ENCODE measurements at places on chromosomes 2 and 18.

DNA sequence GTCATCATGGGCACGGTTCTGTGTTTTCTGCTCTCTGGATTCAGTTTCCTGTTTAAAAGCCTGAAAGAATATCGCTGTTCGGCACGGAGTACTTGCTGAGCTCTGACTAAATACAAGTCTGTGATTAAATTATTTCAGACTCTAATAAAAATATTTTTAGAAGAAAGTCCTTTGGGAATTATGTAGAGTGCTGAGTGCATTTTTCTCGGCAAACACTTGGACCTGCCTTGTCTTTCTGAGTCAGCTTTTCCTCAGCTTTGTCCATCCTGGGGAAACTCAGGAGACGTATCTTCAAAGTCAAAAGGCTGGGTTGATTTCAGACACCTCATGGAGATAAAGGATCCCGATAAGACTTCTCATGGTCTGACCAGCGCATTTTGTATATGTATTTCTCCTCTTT lies 45.9 kb downstream of the IL1R2 start:
- DNase-seq: no peak

DNA sequence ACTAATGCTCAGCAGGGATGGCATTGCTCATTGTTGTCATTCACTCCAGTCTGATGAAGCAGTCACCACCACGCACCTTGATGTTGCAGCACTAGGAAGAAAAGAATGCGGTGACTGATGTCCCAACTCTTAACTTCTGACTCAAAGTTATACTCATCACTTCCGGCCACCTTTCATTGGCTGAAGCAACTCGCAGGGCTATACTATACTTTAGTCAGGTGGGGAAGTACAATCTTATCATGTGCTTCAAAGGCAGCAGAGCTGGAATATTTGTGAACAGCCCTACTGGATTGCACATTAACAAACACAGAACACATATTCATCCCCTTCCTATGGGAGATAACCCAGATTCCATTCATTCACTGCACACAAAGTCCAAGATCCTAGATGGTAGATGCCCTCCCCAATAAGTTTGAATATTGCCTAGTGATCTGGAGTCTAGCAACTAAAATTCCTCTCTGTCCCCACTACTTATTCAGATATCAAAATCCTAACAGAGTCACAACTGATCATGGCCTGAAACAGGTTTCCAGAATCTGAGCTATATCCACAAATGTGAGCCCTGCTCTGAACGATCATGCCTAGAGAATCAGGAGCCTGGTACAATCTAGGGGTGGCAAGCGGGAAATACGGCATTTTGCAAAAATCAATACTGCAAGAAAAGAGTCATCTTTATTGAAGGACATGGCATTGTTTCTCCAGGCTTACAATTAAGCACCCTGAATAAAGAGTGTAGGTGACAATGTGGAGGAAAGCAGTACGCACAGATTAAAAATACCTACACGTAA lies 3.4 kb upstream of the SPATS2L start:
- DNase-seq: no peak

DNA sequence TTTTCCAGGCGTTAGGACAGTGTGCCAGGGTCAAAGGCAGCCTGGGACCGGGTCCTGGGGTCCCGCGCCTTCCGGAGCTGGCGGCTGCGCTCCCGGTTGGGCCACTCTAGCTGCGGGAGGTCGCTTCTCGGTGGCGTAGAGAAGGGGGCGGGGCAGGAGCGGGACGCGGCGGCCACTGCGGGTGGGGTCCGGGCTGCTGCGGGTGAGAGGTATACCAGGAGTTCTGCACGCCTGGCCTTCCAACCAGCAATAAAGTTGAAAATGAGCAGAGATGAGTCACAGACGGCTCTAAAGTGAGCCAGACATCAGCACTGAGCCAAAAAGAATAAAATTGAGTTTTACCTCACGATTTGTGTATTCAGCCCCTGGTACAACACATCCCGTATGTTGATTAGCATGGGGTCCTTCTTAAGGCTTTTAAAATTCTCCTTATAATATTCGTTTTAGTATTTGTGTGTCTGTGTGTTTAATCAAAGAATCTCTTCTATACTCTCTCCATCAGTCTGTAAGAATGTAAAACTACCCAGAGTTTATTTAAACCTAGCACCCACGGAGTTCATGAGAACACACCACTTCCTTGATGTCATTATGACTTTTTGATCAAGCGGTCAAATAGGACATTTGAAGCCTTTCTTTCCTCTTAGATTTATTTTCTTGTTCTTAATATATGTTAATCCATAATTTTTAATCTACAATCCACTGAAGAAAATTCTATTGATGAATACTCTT lies at the start of gene C1GALT1C1L:
C1GALT1C1L (minus strand) TSS at position 108 of the 729 bp plus-strand sequence; CDS start at position 1, 107 bp downstream.
- no peak for DNase-seq

GRCh38 chr2:176885001-176885643 lies 327.5 kb upstream of the HNRNPA3 start:
- DNase-seq: no peak

GRCh38 chr18:48582946-48583345 lies 44.1 kb downstream of the CTIF start:
- no peak for DNase-seq

GRCh38 chr2:239869272-239870155 lies 155.6 kb downstream of the NDUFA10 start:
- no peak for DNase-seq

GRCh38 chr2:7468448-7468828 lies 551.2 kb downstream of the RNF144A start:
- DNase-seq: no peak

DNA sequence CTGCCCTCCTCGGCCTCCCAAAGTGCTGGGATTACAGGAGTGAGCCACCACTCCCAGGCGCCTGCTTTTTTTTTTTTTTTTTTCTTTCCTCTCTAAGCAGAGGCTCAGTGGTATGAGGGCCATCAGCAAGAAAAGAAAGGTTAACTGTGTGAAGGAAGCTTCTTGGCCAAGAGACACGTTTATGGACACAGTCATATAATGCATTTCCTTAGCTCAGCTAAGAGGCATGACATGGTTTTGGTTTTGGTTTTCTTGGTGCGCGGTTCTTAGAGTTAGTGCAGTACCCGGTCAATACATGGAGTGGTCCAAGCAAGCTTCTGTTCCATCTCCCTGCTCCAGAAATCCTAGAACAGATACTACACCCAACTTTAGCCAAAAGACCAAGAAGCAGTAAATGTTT lies 42.6 kb downstream of the RALBP1 start:
- no peak for DNase-seq

GRCh38 chr2:67999332-67999731 lies 63.5 kb downstream of the C1D start:
- no peak for DNase-seq

DNA sequence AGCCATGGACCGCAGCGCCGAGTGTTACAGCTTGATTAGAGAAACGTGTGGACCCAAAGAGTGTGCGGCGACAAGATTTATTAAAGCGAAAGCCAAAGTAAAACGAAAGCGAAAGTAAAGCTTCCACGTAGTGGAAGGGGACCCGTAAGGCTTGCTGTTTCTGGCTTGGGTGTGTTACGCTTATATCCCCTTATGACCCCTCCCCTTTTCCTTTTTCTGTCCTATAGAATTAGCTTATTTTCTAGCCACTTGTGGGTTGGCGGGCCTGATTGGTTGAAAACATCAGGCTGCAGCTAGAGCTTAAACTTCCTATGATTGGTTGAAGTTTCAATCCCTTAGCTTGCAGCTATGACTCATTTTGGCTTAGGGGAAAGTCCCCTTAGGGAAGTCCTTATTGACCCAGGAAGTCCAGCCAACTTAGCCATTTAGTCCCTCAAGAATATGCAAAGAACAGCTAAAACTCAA lies 969.7 kb downstream of the DCDC2C start:
- DNase-seq: no peak

- no peak for DNase-seq
These were observed 232.1 kb upstream of the EPAS1 start for GRCh38 chr2:46065152-46065551.

DNA sequence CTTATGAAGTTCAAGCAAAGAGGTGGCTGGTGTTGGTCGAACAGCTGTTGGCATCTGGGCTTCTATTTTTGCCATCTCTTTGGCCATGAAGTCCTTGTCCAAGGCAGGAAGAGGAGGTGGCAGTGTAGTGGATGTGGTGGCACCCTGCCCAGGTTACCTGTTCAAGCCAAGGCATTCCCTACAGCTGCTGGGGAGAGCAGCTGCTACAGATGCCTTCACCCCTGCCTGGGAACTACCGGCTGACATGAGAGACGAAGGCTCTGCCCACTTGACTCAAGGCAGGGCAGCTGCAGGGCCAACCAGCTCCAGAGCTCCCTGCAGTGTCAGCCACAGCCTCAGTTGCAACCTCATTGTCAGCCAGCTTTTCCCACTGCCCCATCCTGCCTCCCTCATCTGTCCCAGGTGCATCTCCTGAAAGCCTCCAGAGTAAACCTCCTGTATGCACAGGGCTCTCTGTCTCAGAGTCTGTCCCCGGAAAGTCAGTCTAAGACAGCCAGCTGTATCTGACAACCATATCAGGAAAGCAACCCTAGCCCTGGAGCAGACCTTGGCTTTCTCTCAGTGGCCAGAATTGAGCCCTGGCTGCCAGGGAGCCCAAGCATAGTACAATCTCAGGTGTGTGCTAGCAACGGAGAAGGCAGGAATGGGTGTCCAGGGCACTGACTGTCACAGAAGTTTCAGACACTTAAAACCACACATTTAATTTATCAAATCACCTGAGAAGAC lies 115.9 kb downstream of the RPIA start:
- DNase-seq: no peak

- no peak for DNase-seq
These were observed 27.4 kb upstream of the PPP3R1 start for GRCh38 chr2:68279691-68280090.

GRCh38 chr2:196101325-196101991 lies 32.8 kb upstream of the DNAH7 start:
- DNase-seq: peak; percentile 80

DNA sequence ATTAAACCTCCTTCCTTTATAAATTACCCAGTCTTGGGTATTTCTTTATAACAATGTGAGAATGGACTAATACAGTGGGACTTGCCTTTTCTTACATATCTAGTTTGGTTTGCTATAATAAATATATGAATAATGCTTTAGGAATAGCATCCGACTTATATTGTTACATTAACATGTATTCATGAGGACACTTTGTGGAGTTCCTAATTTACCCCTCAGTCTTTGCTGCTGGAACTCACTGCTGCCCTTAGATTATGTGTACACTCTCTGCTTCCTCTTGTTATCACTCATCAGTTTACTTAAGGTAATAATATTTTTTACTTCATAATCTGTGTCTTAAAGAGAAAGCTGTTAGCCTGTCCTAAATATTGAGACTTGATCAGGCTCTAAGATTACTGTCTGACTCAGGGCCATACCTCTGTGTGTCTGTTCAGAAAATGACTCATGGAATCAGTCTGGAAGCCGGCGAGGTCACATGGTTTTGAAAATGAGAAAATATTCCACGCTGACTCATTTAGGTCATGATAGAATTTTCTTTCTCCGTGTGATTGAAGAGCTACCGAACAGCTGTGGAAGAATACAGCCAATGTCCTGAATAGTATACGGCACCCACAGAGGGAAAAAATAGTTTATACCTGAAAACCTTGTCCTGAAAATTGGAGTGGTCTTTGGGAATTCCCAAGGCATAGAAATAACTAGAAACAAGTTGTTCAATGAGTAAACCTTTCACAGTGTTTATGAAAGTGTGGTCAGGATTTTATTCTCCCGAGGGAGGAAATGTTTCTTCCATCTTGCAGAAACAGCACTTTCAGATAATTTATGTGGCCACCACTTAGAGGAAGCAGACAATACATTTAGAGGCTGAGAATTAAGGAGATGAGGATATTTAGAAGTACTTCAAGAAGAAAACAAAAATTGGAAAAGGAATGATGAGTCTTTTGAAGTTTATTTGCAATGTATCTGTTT lies 156.4 kb downstream of the DSEL start:
- no peak for DNase-seq

GRCh38 chr2:152492131-152492530 lies 157.2 kb downstream of the FMNL2 start:
- DNase-seq: no peak

DNA sequence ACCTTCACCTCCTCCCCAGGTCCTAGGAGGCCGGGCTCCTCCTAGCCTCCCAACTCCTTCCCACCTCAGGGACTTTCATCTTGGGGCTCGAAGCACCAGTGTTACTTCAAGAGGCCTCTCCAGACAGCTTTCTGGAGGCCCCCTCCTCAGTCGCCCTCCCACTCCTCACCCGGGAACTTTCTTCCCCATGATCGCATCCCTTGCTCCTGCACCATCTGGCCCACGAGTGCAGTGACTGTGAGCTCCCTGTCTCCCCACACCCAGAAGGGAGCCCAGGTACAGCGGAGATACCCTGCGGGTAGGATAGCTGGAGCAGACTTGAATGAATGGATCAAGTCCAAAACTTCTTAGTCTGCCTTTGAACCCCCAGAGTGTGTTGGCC lies 6.1 kb downstream of the ERFE start:
- no peak for DNase-seq

DNA sequence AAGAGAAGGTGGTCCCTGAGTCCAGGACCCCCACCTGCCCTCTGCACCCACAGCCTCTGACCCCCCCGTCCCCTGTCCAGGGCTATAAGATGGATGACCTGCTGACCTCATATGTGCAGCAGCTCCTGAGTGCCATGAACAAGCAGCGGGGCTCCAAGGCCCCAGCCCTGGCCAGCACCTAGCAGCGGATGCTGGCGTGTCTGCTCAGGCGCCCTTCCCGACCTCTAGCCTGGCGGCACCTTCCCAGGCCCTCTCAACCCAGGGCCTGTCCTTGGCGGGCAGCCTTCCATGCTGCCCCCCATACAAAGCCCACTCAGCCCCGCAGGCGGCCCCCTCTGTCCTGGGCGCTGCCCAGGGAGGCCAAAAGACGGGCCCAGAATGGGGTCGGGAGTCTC lies 8.7 kb upstream of the GPR17 start:
- DNase-seq: no peak

GRCh38 chr18:57432751-57433400 lies 2.3 kb upstream of the ONECUT2 start:
- no peak for DNase-seq

DNA sequence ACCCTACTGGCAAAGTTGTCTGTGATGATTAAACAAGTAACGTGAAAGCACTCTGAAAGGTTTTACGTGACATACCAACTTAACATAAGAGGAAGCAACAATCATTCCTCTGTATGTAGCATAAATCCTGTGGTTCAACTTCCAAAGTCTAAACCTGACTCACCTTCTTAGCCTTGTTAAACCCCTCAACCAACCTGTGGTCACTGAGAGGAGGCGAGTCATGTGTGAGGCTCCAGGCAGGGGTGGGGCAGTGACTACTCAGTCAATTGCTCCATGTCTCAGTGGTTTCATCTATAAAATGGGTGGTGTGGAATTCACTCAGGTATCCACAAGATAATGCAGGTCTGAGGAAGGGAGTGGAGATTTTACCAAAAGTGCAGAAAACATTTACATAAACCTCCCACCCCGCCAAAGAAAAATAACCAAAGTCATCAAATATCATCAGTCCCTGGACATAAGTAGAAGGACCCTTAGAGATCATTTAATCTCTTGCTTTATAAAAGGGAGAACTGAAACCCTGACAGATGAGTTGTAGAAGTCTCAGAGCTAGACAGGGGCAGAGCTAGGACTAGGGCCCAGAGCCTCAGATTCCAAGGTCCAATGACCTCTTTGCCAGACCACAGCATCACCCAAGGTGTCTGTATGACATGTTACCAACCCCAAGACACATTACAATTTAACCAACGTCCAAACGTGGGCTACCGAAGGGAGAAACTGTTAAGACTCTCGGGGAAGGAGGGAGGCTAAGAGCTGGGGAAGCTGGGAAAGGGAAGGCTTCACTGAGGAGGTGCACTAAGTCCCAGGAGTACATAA lies 3.7 kb upstream of the PCBP1 start:
- peak; percentile 88 for DNase-seq

- DNase-seq: no peak
These were observed 122.7 kb upstream of the GLI2 start for GRCh38 chr2:120612931-120613330.
